ENCODE measurements at places on chromosomes 5 and 9.

GRCh38 chr9:101620452-101620851, 25.7 kb upstream of the PPP3R2 start:
- DNase-seq = no peak

GRCh38 chr9:110257097-110257841, 962 bp upstream of the TXN start:
- DNase-seq = no peak

GRCh38 chr5:135190416-135191083, 156.5 kb upstream of the PITX1 start:
- no peak for DNase-seq

DNA sequence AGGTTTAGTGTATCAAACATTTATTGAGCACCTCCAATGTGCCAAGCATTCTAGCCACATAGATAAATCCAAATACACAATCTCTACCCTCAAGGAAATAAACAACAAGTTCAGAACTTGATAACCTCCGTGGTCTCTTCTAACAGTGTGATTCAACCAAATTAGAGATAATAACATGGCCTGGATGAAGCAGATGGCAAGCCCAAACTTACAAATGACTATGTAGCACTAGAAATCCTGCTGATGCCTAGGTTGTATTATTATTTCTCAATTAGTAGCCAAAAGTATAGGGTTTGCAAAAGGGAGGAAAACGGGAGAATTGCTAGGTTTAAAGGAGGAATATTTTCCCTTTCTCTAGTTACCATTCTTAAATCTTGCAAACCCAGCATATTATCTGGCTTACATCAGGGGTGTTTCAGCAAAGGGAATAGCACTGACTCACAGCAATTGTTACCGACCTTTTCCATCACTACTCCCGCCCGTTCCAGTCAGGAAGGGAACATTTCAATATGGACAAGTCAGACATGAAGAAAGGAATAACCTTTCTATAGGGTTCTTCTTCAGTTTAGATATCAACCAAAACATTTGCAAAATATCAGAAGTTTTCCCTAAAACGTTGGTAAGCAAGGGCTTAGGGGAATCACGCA, 2.3 kb downstream of the DPYSL3 start:
- DNase-seq = no peak

DNA sequence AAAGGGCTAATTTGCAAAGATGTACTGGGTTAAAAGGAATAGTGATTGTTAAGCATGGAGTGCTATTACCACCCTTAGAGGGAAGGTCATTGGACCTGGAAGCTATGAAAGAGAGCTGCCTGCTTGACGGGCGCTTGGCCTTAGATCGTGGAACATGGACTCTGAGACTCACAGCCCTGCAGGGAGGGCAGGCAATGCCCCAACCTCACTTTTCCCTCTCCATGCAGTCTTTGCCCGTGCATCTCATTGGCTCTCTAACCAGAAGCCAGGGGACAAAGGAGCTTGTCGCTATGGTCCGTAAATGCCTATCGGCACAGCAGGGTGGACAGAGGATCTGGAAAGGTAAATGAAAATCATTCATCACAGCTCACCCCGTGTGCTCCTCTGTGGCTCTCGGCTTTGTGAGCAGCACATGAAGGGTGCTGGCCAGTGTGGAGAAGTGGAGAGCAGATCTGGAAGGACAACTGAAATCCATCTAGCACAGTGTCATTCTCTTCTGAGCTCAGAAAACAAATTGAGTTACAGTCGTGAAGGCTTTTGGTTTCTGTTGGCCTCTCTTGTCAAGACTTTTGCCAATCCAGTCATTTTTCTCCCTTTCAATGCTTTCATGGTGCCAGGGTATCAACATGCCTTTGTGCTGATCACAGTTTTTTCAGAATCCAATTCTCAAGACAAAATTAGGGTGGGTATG, 186.2 kb downstream of the SNX18 start:
- no peak for DNase-seq

- DNase-seq = peak; percentile 55
Observed at GRCh38 chr9:137550231-137550621, at the start of gene PNPLA7. Gene PNPLA7, minus strand, starts transcription at chr9:137550402. Its CDS starts 205 bp downstream, at chr9:137550197.

DNA sequence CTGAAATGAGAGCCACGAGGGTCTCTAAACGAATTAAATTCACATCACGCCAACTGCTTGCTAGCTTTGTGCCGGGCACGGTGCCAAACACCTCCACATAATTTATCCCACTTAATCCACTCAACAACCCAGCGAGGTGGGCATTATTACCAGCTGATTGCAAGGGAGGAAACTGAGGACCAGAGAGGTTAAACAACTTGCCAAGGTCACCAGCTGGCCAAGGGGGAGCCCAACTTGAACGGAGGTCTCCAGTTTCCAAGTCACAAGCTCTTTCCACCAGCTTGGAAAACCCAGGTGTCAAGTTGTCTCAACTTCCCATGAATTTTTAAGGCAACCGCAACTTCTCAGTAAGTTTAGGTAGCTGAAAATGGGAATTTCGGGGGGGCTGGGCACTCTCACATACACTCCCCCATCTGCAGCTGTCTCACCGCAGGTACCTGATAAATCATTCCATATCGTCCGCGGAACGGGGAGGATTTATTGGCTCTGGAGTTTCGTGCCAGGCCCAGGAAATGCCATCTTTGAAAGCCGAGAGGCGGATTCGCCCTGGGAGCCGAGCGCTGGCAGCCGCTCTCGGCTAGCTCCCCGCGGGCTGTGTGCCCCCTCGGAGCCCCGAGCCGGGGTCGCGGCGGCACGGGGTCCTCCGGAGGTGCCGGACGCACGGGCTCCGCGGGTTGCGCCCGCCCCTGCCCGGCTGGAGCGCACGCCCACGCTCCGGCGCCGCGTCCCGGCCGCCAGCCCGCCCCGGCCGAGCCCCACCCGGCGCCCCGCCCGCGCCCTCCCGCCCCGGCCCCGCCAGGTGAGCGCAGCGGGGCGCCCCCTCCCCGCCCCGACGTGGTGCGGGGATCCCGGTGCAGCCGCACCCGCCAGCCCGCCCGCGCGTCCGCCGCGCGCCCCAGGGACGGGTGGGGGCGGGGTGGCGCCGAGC, 617 bp downstream of the PTPN3 start:
- DNase-seq = no peak

Measured in GM12892 (cell line).